ENCODE measurements at places on chromosomes 5 and 9.

- DNase-seq, result no peak
These were observed 2.1 kb upstream of the MARCHF6 start for GRCh38 chr5:10351199-10351905.

DNA sequence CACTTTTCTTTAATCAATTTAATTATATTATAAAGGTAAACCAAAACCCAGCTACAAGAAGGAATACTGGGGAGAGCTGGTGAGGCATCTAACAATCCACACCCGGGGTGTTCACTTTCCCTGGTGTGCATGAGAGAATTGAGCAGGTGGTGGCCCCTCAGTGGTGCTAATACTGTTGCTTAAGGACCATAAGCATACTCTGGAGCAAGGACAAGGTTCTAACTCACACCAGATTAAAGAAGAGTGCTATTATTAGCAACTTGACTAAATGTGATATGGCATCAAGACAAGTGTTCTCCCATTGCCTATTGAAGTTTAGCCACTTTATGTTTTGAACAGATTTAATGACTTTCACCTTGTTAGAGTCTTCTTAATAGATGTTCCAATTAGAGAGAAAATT is 8.8 kb downstream of the RGS7BP start:
- no peak for DNase-seq

- DNase-seq, result no peak
These were observed 131.3 kb upstream of the ABCA1 start for GRCh38 chr9:105059252-105059651.

DNA sequence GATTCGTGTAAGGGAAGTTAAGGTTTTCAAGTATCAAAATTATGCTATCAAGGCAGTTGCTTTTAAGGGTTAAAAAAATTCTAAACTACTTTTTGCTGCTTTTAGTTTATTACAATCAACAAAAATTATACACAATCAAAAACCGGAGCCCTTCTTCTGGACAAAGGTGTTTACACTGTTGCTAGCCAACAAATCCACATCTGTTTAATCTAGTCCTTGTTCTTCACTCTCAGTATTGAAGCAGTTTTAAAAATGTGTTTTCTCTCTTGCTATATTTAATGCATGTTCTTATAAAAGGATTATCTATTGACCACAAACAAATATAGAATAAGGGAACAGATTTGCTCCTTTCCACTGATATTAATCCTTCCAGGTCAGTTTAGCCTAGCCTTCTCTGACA is 2.5 kb downstream of the FEM1C start:
- DNase-seq, result no peak

GRCh38 chr5:75461679-75462078 is 49.8 kb downstream of the CERT1 start:
- no peak for DNase-seq

Data from activated gamma-delta T cell treated with anti-CD3 and anti-CD28 coated beads, Interleukin-2, amount 50 U/mL, for 16 hours (primary cell).